BE2C (cell line): ENCODE measurements at places on chromosomes 4 and X.

- no peak for DNase-seq
Measured at GRCh38 chr4:151472711-151473110, 63.7 kb downstream of the FHIP1A start.

DNA sequence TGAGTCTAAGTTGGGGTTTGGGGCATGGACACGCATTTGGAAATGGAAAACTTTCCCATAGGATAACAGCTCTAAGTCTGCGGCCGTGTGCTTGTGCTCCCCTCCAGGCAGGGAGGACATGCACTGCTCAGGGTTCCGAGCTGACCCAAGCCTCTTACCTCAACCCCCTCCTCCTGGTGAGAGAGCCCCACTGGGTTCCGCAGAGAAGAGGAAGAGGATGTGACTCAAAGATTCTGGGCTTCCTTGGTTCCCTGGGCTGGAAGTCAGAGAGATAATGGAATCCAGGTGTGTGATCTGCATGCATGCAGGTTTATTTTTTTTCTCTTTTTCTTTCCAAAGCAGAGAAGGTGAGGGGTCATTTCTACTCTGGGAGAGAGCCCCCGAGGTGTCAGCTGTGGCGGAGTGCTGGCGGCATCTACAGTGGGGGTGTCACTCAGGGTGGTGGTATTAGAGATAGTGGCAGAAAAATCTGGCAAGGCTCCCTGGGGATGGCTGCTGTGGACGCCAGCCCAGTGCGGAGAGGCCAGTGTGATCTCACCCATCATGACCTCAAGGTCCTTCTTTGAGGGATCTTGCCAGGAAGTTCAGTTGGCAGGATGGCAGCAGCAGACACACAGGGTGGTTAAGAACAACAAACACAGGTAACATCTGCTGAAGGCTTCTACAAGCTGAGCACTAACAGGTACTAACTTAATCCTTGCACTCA lies 168.7 kb upstream of the HAND2 start:
- no peak for DNase-seq

DNA sequence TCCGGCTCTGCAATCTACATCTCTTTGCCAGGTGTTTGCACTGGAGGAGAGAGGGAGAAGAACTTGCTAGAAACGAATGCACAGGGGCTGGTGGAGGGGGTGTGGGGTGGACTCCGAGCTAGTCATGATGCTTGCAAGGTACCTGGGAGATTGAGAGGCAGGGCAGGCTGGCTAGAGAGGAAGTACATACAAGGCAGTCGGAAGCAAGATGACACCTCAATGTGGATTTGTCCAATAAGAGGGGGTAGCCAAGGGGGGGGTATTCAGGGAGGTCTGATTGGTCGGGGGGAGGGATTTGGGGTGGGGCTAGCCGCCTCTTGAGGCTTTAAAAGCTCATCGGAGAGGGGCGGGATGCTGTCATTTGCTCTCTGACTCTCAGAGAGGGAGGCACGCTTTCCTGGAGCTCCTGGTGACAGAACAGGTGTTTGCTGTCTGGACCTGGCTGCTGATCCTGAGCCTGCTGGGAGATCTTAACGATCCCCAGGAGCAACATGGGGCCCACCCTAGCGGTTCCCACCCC lies at the start of gene GPR50:
Gene GPR50, plus strand, starts transcription at position 354 of the 520 bp plus-strand sequence. Its CDS starts 138 bp downstream, at position 492.
- DNase-seq, result no peak

DNA sequence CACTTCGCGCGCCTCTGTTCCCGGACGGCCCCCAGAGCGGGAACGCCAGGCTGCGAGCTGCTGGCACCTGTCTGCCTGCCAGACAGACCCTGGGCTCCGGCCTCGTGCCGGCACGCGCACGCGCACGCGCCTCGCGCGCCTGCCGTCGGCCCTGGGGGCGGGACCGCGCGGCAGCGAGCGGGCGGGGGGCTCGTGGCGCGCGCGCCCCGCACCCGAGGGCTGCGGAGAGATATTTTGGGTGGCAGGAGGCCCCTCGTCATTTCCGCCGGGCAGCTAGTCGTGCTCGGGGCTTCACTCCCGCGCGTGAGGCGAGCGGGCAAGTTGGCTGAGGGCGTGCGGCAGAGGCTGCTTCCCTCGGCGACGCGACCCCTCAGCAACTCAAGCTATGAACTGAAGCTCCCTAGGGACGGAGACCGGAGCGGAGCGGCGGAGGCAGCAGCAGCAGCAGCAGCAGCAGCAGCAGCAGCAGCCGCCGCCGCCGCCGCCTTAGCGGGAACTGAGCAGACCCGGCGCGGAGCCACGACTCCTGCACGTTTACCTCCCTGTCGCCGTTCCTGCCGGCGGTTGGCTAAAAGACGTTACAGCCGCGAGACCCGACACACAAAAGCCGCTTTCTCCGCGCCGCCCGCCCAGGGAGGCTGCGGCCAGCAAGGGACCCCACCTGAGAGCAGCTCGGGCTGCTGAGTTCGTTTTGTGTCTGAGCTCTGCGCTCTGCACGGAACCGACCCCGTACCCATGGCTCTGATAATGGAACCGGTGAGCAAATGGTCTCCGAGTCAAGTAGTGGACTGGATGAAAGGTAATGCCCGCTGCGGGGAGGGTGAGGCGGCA lies at the start of gene CNKSR2:
Gene CNKSR2, plus strand, starts transcription at position 256 of the 831 bp plus-strand sequence. Its CDS starts 480 bp downstream, at position 736.
- peak; percentile 89 for DNase-seq

DNA sequence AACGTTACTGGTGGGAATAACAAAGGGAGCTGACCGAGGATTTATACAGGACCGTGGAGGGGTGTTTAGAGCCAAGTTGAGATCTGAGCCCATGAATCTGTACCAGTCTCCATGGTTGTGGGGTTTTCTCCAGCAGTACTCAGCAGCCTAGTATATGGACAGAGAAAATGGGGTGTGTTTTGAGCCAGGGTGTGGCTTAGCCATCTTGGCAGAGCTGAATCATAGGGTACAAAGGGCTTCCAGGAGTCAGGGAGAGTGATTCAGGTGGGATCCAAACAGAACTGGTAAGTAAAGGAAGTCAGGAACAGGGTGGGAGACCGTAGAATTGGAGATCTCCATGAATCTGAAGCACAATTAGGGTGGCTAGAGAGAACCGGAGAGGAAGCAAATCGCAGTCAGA lies 7.4 kb upstream of the HPRT1 start:
- DNase-seq, result no peak

GRCh38 chr4:151223465-151223864 lies 53.5 kb upstream of the PRSS48 start:
- no peak for DNase-seq

GRCh38 chr4:184941671-184942418 lies 76.4 kb upstream of the HELT start:
- DNase-seq, result no peak

DNA sequence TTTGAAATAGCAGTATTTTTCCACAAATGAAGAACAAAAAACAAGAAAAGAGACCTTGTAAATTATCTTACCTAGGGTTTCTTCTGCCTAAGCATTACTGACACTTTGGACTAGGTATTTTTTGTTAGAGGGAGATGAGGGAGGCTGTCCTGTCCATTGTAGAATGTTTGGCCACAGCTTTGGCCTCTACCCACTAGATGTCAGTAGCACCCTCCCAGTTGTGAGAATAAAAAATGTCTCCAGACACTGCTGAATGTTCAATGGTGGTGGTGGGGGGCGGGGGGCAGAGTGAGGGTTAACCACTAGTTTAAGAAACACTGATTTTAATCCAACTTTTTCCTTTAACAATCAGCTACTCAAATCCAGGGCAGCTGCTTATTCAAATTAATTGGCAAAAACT lies 25.8 kb downstream of the OTUD4 start:
- peak; percentile 21 for DNase-seq

DNA sequence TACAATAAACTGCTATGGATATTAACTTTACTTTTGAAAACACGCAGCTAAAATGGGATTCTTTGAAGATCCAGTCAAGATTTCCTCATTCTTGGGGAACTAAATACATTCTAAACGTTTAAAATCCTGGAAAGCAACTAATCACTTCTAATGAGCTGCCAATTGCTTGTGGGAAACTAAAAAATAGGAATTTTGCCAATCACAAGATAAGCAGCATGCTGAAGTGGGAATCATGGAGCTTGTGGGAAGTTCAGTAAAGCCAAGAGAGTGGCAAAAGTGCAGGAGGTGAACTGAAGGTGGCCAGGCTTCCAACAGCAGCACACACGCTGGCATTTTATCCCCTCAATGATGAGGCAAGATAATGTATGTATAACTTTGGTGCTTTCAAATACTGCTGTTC lies 133.0 kb downstream of the GPC3 start:
- DNase-seq, result no peak

DNA sequence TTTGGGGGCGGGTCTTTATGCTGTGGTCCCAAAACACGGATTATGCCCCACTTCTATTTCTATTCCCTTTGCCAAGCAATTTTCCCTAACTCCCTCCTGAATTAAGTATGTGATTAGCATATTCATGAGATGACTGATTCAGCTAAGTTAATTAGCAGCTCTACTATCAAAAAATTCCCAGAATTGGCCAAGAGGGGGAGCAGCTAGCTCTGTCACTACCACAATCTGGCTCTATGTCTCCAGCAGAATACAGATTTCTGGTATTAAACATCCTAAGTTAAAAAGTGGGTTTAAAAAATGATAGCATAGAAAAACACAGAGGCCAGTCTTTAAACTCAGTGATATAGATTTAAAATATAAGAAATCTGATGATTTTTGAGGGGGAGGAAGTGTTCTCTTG lies 80.3 kb downstream of the GPC4 start:
- no peak for DNase-seq

GRCh38 chr4:168509786-168510185 lies 12.9 kb downstream of the PALLD start:
- no peak for DNase-seq

- DNase-seq, result no peak
Measured at GRCh38 chr4:77248805-77249204, 91.8 kb downstream of the CCNG2 start.

DNA sequence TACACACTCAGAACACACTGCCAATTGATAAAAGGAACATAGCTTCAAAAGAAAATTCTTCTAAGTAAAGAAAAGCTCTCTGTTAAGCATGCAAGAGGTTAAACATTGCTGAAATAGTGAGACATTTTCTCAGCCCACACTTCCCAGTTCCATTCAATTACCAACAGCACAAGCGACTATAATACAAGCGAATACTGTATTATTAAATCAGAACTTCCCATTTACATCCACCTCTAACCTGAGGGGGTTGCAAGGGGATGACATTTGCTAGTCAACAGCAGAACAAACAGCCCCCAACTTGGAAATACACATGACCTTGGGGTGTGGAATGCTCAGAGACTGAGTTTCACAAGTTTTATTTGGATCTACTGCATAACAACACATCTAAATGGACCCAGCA lies 1.1 kb downstream of the FSTL5 start:
- no peak for DNase-seq

DNA sequence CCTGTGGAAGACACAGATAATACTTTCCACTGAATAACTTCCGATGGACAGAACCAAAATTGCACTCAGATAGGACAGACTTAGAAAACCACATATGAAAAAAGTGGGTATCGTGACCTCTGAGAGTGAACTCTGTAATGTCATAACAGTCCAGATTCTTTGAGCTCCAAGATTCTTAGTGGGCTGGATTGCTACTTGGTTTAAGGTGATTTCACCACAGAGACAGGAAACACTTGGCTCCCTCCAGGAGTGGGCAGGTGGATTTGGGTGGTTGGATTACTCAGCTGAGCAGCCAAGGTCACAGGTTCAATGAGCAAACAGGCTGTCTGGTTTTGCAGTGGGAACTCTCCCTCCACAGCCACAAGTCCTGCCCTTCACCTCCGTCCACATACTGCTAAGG lies 126.0 kb downstream of the AFAP1 start:
- DNase-seq, result no peak

DNA sequence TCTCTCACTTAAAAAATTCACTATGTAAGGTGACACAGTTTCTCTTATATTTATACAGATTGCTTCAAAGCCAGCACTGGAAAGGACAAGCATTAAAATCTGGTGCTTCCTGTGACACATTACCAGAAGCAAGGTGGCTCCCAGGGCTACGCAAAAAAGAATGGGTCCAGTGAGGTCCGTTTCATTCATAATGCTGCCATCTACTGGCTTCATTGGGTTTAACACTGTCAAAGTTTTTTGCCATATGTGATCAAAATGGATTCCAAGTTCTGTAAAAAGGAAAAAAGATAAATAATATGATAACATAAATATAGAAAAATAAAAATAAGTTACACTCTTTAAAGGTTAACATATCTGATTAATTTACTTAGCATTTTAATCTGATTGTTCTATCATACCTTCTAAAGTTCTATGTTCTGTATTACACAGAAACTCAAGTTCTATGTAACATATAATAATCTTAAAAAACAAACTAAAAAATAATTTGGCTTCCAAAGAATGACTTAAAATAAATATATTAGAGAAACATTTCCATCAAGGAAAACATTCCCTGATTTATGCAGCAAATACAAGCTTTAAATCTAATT lies 22.1 kb downstream of the YIPF7 start:
- DNase-seq, result peak; percentile 49

GRCh38 chrX:13376857-13377549 lies 57.1 kb upstream of the ATXN3L start:
- DNase-seq, result no peak

DNA sequence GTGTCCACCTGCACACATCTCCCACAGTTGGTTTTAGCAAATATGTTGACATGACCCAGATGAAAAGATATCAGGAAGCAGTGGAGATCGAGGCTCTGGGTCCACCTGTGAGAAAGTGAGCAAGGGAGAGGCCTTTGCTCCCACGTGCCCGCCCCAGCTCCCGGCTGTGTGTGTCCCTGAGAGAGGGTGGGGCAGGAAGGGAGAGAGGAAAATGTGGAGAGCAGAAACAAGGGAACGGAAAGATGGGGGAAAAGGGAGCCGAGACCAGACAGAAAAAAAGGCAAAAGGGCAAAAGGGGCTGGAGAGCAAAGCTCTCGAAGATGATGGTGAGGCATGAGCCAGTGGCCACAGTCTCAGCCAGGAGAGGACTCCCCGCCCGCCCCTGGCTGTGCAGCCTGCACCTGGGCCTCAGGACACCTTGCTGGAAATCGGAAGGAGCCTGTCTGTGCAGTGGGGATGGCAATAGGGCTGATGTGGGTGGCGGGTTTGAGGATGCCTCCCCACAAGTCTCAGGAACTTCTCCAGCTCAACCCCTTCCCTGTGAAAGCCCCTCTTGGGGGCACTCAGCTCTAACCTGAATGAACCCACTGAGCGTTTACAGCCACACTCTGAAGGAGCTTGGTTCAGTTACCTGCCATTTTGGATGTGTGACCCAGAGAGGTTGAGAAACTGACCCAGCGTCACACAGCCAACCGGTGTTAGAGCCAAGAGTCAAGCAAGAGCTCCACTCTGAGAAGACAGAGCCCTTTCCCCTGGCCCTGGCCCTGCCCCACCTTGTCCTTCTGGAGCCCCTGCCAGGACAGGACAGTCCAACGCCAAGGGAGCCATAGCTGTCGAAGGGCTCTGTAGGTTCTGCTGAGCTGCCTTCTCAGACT lies 20.3 kb upstream of the MSX1 start:
- no peak for DNase-seq

DNA sequence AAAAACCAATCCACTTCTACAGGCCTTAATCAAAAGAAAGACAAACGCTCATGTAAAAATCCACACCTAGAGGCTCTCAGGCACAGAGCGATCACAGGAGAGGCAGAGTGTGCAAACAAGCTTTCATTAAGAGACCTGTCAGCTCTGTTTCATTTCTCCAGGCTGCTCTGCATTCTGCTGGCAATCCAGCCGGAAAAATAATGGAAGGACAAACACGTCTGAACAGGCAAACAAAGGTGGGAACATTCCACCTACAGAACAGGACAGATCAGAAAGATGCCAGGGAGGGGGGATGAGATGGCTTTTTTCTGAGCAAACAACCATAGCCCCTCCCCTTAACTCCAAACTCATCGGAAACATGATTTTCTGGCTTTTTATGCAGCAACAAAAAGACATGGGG lies 9.7 kb downstream of the SOD3 start:
- DNase-seq, result no peak
